ENCODE measurements at places on chromosomes 7 and 10.

DNA sequence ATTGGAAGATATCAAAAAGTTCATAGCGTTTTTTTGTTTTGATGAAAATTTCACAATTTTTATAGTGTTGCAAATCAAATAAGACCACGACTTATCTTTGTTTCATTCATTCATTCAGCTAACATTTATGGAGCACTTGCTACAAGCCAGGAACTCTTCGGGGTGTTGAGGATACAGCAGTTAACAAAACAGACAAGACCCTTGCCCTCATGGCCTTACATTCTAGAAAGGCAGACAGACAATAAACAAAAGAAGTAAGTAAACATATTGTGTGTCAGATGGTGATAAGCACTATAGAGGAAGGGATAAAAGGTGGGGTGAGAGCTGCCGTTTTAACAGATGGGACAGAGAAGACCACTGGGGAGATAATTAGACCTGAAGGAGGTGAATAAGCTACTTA is 41.6 kb upstream of the GSAP start:
- no peak for DNase-seq

GRCh38 chr10:59281861-59282260 is 80.5 kb downstream of the FAM13C start:
- no peak for DNase-seq

DNA sequence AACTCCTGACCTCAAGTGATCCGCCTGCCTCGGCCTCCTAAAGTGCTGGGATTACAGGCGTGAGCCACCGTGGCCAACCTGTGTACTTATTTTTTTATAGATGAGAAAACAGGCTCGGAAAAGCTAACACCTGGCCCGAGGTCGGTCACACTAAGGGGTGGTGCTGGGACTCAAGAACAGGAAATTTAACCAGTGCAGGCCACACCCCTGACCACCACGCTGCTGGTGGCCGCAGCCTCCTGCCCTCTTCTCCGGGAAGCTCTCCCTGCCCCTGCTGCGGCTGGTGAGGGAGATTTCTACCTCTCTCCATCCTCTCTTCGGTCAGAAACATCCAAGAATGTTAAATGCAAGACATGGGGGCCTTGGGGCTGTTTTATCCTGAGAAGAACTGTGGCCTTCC is 63.2 kb downstream of the TNRC18 start:
- DNase-seq = no peak

GRCh38 chr7:99707096-99707495 is 27.3 kb upstream of the CYP3A5 start:
- DNase-seq = no peak

DNA sequence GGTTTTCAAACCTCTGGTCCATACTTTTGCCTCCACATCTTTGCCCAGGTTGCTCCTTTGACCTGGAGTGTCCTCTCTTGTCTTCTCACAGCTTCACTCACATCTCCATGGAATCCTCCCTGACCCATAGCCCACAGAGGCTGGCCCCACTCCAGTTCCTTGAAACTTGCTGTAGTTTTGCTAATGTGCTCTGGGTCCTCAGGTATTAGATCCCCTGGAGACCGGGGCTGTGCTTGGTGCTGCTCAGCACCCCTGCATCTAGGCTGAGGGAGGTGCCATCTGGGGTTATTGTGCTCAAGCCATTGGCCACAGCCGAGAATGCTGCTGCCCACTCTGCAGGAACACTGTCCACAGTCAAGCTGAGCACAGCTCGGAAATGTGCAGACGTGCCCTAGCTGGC is 16.5 kb downstream of the KNDC1 start:
- no peak for DNase-seq

DNA sequence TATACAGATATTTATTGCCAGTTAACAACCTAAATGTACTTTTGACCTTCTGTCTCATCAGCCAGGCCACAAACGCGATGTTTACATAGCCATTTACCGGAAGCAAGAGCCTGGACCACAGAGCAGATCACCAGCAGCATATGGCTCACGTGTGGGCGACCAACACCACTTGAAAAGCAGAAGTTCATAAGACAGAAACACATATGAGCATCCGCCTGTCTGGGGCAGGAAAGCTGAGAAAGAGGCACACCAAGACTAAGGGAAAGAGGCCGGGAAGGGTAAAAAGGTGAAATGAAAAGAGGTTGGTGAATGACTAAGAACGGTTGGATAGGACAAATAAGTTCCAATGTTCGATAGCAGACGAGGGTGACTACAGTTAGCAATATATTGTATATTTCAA is 1.3 kb downstream of the ABCB1 start:
- DNase-seq = peak; percentile 59

DNA sequence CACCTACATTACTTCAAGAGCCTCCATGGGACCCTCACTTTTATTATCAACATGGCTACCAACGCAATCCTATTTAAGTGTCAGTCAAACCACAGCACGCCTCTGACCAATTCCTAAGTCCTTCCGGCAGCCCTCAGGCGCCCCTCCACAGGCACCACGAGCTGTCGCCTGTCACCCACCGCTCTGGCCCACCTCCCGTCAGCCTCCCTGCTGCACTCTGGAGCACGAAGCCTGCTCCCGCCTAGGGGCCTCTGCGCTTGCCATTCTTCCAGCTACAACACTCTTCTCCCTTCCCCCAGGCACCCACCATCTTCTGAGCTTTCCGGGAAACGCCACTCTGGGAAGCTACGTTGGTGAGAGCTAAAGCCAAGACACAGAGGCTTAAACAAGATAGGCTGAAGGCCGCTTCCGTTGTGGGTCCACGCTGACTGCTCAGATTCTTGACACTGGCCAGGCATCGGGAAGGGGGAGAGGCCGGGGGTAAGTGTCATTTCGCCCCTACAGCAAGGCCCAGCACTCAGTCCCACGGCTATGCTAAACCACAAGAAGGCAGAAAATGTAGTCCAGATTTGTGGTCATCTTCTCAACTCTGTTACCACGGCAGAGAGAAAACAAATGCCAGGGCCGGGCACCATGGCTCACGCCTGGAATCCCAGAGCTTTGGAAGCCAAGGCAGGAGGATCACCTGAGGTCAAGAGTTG is 56.7 kb downstream of the GNA12 start:
- DNase-seq = no peak

DNA sequence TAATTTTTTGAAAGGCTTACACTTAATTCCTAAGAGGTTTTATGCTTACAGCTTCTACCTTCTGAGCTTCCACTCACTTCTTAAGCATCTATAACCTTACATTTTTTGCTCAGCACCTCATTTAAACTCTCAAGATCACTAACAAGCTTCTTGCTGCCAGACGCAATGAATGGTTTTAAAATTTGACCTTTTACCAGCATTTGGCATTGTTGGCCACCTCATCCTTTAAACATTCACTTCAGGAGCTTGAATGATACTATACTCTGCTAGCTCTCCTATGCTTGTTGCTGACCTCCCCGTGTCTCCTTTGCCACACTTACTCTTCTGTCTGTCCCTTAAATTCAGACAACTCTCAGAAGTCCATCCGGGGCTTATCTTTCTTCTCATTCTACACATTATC is 37.7 kb upstream of the ODAD2 start:
- no peak for DNase-seq

- DNase-seq = no peak
Observed at GRCh38 chr10:99456207-99456930, 25.9 kb upstream of the GOT1 start.

DNA sequence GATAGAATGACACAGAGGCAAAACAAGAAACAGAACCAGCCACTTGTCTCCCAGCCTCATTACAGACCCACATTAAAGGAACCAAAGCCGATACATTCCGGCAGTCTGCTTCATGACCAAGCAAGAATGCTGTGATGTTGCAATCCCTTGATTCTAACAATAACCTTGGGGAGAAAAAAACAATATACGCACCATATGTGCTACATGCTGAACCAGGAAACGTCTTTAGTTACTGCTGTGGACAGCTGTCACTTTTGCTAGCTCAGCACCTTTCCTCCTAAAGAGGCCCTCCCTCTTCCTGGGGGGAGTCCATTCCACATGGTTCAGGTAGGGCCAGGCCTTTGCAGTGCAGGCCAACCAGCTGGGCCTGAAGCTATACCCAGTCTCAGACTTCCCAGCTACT is 79.1 kb downstream of the PRTFDC1 start:
- DNase-seq = no peak

GRCh38 chr10:28890121-28890950 is 213.0 kb downstream of the BAMBI start:
- no peak for DNase-seq

DNA sequence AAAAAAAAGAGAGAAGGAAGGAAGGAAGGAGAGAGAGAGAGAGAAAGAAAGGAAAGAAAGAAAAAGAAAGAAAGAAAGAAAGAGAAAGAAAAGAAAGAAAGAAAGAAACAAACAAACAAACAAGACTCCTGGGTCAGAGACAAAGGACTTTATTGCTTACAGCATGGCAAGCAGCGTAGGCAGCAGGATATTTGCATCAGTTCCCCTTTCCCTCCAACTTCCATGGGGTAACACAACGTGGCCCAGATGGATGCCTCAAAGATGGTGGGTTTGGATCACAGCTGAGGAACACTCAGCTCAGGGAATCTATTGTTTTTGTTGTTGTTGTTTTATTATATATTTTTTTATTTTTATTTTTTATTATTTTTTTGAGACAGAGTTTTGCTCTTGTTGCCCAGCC is 128.5 kb upstream of the VKORC1L1 start:
- DNase-seq = no peak

- DNase-seq = no peak
Observed at GRCh38 chr10:60358282-60358681, 31.4 kb downstream of the ANK3 start.

- no peak for DNase-seq
Observed at GRCh38 chr7:152543799-152544198, 108.0 kb upstream of the KMT2C start.

- DNase-seq = no peak
Observed at GRCh38 chr7:29332042-29332811, 137.7 kb downstream of the CHN2 start.

DNA sequence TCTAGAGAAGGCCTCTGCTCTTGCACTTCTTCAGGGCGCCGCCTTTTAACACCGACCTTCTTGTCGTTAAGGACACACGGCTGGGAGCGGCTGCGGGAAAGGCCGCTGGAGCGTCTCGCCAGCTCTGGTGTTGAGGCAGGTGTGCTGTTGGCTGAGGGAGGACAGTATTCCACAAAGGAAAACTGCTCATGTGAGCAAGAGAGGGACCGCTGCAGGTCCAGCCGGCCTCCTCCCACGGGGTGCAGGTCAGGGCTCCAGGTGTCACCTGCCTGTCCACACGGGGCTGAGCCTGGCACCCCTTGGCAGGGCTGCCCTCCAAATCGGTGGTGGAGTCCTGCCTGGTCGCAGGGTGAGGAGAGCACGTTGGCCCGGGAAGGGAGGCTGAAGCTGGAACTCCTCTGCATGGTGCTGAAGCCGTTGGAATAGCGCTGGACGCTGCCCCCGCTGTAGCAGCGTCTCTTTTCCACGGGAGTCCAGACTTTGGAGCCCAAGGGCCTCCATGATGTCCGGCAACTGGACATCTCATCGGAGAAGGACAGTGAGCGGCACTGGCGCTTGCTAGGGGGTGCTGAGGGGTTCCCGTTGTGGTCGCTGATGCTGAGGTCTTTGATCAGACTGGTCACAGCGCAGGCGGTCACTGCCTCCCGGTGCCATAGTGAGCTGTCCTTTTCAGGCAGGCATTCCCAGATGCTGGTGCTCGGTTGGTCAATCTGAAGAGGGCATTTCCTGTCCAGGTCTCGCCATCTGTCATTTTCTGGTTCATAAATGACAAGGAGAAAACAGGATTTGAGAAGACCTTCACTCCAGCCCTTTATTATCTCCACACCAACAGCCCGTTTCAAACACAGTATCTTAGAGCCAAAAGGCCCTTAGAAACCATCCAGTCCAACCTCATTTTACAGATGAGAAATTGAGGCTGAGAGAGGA is 62.3 kb downstream of the FAM53B start:
- DNase-seq = no peak

DNA sequence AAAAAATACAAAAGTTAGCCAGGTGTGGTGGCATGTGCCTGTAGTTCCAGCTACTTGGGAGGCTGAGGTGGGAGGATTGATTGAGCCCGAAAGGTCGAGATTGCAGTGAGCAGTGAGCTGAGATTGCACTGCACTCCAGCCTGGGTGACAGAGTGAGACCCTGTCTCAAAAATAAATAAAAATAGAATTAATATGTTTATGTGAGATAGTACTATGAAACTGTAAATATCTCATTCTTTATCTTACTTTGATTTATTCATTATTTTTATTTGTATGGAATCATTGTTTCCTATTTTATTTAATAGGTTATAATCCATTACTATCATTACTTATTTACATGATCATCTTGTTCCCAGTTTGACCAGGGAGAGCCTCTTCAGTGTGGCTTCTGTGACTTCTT is 41.0 kb upstream of the STRIP2 start:
- no peak for DNase-seq

DNA sequence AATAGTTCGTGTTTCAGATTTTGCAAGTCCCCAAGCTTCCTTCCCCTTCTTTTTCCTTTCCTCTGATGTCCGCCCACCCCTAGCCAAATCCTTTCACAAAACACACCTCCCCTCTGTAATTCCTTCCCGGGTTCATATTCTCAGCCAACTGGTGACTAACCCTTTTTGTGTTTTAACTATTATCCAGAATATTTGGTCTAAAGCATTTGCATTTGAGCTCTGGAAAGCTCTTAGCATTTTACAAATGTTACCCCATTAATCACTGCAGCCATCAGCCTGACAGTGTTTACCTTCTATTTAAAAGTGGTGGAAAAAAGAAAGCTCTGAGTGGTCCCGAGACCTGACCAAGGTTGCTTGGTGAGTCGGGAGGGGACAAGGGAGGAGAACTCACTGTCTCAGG is 139.0 kb downstream of the CREB5 start:
- no peak for DNase-seq

GRCh38 chr10:71266918-71267442 is 52.1 kb upstream of the SLC29A3 start:
- DNase-seq = no peak

- no peak for DNase-seq
Observed at GRCh38 chr10:47253651-47254375, 46.2 kb upstream of the GDF10 start.

DNA sequence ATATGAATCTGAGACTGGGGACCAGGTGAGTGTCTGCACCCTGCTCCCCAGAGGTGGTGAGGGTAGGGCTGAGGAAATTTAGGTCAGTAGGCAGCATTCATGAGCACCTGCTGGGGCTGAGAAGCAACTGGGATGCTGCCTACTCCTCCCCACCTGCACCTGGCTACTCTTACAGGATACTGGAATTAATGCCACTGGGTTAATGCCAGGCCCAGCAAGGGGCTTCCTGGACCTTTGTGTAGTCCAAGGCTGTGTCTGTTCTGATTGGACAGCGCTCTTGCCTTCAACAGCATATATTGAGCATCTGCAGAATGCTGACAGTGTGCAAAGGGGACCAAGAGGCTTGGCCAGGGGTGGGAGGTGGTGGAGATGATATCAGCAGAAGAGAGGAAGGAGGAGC is 32.1 kb downstream of the ADCYAP1R1 start:
- no peak for DNase-seq

DNA sequence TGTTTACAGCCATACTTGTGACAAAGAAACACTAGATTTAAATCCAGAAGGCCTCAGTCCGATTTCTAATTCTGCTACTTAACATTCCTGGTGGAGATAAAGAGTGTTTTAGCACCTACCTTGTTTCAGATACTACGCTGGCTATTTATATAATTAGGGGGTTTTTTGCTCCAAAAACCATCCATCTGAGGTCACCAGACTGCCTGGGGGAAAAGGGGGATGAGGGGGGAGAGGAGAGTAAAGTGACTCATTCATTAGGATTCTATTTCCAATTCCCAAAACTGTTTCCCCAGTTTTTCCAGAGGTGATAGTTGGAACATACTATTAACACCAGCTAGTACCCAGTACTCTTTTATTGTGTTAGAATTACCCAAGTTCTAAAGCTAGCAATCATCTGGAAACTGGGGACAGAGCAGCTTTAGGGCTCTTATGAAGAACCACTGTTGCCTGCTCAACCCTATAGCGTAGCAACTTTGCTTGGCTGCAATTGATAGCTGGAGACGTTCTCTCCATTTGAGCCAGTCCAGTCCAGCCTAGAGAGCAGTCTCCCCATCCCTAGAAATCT is 6.6 kb downstream of the GCC1 start:
- DNase-seq = no peak
